ENCODE measurements at places on chromosomes 3 and 15.

DNA sequence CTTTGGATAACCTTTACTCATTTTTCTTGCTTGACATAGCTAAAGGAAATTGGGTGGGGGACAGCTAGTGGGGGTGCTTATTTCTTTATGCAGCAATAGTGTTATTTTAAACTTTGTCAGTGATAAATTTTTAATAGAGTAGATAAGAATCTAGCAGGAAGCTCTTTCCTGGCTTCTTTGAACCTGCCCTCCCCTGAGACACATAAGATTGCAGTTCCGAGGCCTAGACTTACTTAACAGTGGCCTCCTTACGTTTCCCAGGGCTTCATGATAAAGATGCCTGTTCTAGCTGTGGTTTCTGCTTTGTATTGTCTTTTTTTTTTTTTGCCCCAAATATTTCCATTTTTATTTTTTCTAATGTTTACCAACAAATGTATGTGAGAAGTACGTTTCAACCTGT is 170.1 kb downstream of the VPS8 start:
- DNase-seq = no peak

DNA sequence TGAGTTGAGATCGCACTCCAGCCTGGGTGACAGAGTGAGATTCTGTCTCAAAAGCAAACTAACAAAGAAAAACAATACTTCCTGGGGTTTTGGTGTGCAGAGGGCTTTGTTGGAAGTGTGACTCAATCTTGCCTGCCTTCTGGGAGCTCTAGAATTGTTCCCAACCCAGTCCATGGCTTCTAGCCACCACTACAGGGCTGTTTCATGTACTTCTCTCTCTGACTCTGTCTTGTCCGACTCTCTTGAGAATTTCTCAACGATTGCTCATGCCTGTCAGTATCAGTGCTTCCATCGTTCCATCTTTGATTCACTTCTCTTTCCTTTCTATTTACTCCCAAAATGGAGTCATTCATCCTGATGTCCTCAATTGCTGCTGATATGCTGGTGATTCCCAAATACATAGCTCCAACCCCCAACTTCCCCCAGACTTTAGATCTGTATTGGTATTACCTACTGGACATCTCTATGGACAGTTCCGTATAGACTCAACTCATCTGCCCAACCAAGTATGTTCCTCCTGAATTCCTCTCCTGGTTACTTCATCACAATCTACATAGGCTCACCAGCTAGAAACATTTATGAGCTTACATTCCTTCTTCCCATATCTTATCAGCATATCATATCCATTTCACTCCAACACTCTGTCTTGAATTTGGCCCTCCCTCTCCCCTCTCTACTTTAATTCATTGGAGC is 1.8 kb upstream of the AP2M1 start:
- DNase-seq = no peak

- DNase-seq = no peak
Measured at GRCh38 chr15:41678742-41679141, 18.5 kb downstream of the MGA start.

- no peak for DNase-seq
Measured at GRCh38 chr15:81516461-81516860, 142.4 kb upstream of the TMC3 start.

DNA sequence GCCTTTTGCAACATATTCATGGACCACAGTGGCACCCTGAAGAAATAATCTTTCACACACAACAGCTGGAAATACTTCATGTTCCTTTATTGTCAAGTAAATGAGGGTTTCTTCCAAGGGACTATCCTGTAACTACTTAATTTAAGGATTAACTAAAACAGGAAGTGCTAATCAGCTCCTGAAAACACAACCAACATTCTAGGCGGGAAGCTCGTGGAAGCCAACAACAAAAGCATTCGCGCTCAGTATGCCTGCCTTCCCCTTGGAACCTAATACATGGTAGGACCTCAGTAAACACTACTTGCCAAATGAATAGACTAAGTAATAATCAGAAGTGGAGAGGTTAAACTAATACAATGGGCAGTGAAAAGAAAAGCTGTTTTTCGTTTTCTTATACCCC is 300.9 kb downstream of the RORA start:
- DNase-seq = no peak
